ENCODE measurements at places on chromosomes 2 and 18.

DNA sequence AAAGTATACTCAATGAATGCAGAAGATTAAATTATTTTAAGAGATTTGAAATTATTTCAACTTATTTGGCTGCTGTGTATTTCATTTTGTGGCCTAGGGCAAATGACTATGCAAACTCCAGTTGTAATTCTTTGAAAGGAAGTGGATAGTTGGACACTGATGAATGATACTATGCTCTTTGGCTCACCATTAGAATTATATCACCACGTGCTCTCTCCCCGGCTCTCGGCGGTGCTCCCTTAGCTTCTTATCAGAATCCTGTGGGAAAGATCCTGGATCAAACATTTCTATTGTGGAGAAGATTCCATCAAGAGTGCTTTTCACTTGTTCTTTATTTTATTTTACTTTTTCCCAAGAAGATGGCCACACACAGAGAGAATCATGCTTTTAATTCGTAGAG lies 55.2 kb downstream of the ADCYAP1 start:
- no peak for DNase-seq

DNA sequence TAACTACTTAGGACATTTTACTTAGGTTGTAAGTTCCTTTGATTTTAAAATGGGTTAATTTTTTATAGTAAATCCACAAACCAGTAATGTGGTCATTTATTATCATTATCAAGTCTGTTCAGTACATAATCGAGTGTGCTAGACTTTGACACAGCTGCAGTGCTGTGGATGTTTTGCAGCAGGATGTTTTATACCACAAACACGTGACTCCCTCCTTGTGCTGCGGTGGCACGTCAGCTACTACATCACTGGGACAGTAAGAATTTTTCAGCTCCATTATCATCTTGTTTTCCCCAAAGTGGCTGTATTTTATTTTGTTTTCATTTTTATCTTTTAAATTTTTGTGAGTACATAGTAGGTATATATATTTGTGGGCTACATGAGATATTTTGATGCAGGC lies 70.0 kb downstream of the ATP9B start:
- DNase-seq: no peak

- no peak for DNase-seq
Measured at GRCh38 chr2:3305431-3305830, 72.2 kb downstream of the EIPR1 start.

- DNase-seq: no peak
Measured at GRCh38 chr2:74101574-74102300, 46.0 kb downstream of the BOLA3 start.

Measured in GM12891 (cell line).